ENCODE measurements at places on chromosomes 13 and 19. TPM values are rescaled to one million over a fixed set of nuclear protein-coding genes. Genes with fewer than 3 reads are reported as not detected.

GRCh38 chr13:50136678-50137077 is 121.4 kb downstream of the KCNRG start:
- no peak for DNase-seq

- no peak for DNase-seq
These were observed 227.4 kb downstream of the ABCC4 start for GRCh38 chr13:95073747-95074311.

- no peak for DNase-seq
These were observed 310.6 kb upstream of the TSHZ3 start for GRCh38 chr19:31659897-31660210.

GRCh38 chr13:44237276-44237767 is 136.3 kb upstream of the SERP2 start:
- DNase-seq: peak; percentile 92

DNA sequence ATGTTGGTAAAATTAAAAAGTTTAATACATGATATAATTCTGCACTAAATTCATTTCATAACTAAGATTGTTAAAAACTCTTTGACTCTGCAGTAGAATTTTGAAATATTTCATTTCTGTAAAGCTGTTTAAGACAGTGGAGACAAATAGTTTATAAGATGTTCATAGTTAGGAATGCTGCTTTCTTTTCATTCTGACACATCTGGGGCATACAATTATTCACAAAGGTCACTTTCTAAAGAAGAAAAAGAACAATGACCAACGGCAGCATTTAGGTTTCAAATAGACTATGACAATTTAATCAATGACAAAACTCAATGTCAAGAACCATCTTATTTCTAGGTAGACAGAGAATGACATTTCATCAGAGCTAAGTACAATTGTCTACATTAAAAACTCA is 1422.1 kb downstream of the PCDH9 start:
- DNase-seq: no peak

DNA sequence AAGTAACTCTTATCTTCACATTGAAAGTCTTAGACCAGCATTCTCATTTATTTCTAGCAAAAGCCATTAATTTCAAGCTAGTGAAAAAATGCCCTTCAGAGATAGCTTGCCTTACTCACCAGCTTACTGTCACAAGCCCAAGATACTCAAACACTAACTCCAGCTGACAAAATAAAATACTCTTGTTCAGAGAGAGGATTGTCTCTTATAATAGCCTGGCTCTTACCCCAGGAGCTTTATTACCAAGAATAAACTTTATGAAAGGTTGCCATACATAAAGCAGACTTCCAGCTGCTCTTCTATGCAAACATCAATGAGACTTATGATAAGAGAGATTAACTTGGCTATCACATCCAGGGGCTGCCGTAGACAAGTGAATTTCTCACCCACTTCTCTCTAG is 53.6 kb downstream of the XPO4 start:
- DNase-seq: no peak

- no peak for DNase-seq
These were observed 11.4 kb downstream of the GPR180 start for GRCh38 chr13:94613051-94613450.

DNA sequence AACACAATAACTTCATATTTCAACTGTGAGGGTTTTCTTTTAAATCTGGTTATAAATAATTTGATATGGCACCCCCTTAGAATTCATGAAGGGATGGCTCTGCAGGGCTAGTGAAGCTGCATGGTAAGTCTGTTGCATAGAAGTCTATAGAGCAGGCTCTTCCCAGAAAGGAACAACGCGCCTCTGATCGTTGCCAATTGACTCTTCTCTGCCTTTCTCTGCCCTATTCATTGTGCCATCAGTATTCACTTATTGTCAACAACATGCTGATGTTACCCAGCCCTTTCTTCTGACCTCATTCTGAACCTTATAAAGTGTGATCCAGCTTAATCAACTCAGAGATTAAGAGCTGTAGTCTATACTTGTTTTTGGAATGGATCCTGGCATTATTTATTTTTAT is 16.3 kb upstream of the DCT start:
- no peak for DNase-seq

DNA sequence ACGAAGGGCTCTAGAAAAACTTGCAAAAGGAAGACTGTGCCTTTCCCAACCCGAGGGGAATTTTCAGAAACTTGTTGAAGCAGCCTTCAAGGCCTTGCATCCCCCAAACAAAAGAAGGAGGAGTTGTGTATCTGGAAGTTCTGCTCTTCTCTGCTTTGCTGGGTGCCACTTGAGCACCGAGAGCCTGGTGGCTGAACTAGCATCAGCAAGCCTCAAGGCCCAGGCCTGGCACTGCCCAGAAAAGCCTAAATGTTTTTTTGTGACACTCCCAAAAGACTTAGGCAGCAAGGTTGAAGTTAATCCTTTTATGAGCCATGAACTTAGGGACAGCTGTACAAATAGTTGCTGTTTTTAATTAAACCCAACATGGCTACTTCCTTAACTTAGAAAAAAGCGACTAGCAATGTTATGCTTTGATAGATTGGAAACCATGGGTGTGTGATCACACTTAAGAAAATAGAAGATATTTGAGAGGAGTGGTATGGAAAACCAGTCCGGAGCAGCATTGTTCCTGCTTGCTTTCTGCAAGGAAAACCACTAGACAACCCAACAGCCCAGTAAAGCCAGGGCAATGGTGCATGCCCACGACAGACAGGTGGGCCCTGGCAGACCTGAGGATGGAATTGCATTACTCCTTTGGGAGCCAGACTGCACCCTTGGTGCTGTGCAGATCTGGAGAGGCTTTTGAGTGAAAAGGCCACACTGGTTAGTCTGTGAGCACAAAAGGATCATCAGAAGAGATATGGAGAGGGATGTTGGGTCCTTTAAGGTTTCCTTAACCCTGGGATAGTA is 788 bp upstream of the DLEU7 start:
- no peak for DNase-seq

GRCh38 chr19:48218997-48219396 is 36.7 kb downstream of the CARD8 start:
- no peak for DNase-seq

DNA sequence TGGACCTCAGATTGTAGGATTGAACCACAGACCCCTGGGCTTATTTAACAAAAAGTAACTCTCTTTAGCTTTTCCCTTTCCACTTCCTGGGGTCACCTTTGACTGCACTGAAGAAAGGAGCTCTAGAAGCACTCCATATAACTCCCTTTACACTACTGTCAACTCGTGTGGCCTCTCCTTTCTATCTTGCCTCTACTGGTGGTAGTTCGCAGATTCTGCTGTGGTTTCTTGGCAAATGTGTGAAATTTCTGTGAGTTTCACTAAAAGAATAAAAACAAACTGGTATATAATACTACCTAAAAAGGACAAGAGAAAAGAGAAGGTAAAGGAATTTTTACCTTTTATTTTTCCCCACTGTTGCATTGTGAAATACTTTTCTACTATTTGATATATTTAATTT is 1298.1 kb downstream of the PCDH9 start:
- no peak for DNase-seq

DNA sequence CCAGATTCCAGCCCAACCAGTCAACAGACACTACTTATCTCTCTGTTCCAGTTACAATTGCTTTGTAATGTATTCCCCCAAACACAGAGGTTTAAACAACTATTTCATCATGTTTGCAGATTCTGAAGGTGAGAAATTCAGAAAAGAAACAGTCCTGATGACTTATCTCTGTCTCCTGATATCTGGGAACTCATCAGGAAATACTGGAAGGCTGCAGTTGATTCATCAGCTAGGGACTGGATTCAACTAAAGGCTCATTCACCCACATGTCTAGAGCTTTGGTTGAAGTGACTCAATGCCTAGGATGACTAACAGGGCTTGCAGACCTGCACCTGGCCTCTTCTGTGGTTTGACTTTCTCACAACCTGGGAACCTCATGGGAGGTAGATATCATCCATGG is 56.6 kb upstream of the GPC6 start:
- DNase-seq: no peak

DNA sequence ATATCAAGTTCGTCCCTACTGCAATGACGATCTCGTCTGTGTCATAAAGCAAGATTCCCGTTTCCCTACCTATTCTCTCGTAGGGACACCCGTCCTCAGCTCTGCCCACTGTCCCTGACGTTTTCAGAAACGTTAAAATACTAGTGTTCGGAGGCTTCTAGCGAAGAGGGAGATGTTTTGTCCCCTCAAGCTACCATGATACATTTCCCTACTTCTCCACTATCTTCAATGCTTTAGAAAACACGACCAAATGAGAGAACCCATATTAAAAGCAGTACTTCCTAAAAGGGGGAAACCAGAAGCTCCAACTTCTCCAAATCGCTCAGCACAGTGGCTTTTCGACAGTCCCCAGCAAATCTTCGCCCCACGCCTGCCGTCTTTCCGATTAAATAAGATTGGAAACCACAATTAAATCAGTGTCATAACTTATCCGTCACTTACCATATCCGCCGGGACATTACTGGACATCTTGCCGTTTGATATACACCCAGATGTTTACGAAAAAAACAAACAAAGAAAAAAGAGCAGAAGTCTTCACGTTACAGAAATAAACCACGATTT is 1.3 kb downstream of the UBL3 start:
- no peak for DNase-seq

- no peak for DNase-seq
These were observed 10.1 kb downstream of the CACNG6 start for GRCh38 chr19:54001496-54001895.

GRCh38 chr13:95920485-95920884 is 132.7 kb downstream of the UGGT2 start:
- DNase-seq: no peak

DNA sequence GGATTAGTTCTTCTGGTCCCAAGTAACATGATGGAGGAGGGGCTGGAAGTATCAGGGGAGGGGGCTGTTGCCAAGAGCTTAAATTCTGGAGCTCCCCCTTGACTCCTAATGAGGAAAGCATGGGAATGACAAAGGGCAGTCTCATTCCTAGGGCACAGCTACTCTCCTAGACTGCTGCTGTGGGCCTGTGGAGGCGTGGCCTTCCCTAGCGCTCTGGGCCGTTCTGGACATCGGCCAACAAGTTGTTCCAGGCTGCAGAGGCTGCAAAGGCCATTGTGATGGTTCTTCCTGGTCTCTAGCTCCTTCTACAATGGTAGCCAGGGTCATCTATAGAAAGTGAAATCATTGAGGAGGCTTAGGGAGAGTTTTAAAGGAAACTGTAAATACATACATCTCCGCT is 916.6 kb downstream of the DIAPH3 start:
- DNase-seq: no peak

- DNase-seq: no peak
These were observed 366.4 kb downstream of the KLF12 start for GRCh38 chr13:73767747-73768315.

GRCh38 chr13:41660411-41660810 is 203.1 kb downstream of the RGCC start:
- no peak for DNase-seq

GRCh38 chr13:79912403-79912802 is 428.5 kb downstream of the SPRY2 start:
- DNase-seq: no peak

GRCh38 chr19:38851622-38852230 is 1.9 kb upstream of the HNRNPL start:
- DNase-seq: peak; percentile 98

- DNase-seq: peak; percentile 86
These were observed at the start of gene SLC17A7 for GRCh38 chr19:49441210-49441959. SLC17A7 (minus strand) TSS chr19:49441527; CDS start chr19:49441379, 148 bp downstream.

GRCh38 chr13:66775196-66775595 is 454.9 kb downstream of the PCDH9 start:
- no peak for DNase-seq

C19orf18 gene
- total RNA-seq: 0.83 TPM

GFY gene
- total RNA-seq: not detected

FCAR gene
- total RNA-seq: 1.2 TPM

S1PR4 gene
- not detected for total RNA-seq

ATP4A gene
- total RNA-seq: not detected

CASP14 gene
- total RNA-seq: not detected

ETV2 gene
- not detected for total RNA-seq

ANKRD10 gene
- total RNA-seq: 148 TPM

AP1M2 gene
- total RNA-seq: 3.0 TPM

KIRREL2 gene
- not detected for total RNA-seq
